ENCODE measurements at places on chromosomes 2 and 18.

GRCh38 chr2:160399880-160400279 is 93.7 kb downstream of the RBMS1 start:
- DNase-seq, result no peak

- DNase-seq, result no peak
Measured at GRCh38 chr2:133839677-133840076, 271.4 kb upstream of the NCKAP5 start.

DNA sequence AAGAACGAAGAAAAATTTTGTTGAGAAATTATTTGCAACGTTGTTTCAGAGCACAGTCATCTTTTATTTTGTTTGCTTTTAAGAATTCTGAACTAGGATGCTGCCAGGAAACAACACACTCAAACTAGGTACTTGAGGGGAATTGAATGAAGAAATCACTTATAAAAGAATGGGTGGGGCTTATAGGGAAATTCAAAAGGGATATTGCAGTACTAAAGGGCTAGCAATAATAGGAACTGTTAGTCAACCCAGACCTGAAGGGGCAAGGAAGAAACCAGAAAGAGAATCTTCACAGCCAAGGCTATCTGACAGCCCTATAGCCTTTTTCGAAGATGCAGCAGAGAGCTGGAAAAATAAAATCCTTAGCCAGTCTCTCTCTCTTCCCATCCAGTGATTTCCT is 179.3 kb downstream of the RPRM start:
- no peak for DNase-seq

DNA sequence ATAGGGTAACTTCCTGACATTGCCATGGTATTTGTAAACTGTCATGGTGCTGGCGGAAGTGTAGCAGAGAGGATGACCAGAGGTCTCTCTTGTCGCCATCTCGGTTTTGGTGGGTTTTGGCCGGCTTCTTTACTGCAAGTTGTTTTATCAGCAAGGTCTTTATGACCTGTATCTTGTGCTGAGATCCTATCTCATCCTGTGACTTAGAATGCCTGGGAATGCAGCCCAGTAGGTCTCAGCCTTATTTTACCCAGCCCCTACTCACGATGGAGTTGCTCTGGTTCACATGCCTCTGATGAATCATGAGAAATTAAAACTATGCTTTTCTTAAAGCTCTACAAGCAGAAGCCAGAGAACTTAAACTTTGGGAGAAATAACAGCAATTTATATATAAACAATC is 12.7 kb upstream of the NFU1 start:
- no peak for DNase-seq

DNA sequence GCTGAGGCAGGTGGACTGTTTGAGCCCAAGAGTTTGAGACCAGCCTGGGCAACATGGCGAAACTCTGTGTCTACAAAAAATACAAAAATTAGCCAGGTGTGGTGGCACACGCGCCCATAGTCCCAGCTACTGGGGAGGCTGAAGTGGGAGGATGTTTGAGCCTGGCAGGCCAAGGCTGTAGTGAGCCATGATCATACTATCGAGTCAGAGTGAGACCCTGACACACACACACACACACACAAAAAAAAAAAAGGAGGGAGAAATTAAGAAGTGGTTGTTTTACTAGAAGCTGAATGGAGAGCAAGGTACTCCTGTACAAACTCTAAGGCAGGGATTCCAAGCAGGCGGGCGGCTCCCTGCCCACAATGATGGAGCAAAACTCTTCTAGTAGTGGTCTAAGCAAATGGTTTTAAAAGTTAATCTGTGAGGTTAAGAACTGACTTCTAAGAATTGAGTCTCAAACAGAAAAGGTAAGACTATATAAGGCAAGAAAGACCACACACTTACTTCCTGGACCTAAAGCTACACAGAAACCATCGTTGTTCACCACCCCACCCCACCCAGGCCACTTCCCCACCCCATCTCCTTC is 2.6 kb downstream of the ANKRD44 start:
- DNase-seq, result no peak

GRCh38 chr18:37440206-37440605 is 125.4 kb downstream of the CELF4 start:
- no peak for DNase-seq

- DNase-seq, result no peak
Measured at GRCh38 chr2:127663566-127664064, 11.7 kb downstream of the LIMS2 start.

DNA sequence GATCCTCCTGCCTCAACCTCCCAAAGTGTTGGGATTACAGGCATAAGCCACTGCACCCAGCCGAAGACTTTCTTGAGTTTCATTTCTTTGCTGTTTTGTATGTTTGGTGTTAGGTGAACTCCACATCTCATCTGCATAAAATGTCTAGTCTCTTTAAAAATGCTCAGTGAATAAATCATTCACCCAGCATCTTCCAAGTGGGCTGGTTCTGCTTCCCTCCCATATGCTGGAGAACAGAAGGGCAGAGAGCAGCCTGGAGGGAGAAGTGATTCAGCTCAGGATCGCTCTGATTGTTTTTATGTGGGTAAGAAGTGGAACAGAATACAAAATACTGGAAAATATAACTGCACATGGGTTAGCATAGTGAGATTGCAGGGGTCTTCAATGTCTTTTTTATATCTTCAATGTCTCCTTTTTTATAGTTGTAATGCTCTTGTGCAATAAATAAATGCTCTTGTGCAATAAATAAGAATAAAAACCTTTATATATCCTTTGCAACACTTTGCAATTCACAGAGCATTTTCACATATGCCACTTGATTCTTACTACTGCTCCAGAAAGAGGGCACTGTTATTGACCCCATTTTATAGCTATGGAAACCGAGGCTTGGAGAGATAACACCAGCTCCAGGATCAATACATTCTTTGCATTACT is 253.0 kb upstream of the NCKAP5 start:
- DNase-seq, result peak; percentile 77

- no peak for DNase-seq
Measured at GRCh38 chr2:173667014-173667413, 298.2 kb downstream of the SP3 start.

GRCh38 chr18:48136827-48137373 is 206.4 kb upstream of the SMAD2 start:
- no peak for DNase-seq

GRCh38 chr2:176536439-176537133 is 267.3 kb downstream of the MTX2 start:
- DNase-seq, result peak; percentile 34

DNA sequence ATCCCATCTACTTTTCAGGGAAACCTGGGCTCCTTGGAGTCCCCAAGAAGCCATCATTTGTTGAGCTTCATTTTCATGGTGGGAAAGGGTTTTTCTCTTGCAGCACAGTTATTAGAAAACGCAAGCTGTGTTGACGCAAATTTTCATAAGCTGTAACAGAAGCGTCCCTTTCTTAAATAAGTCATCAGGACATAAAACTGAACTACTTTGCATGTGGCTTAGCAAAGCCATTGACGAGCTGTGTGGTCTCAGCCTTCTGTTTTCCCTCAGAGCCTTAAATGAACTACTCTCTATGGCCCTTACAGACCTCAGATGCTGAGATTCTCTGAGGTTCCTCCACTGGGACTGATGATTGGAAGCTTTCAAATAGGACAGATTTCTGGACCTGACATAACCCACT is 85.1 kb downstream of the ARL4C start:
- DNase-seq, result no peak

GRCh38 chr18:23401400-23402347 is 51.4 kb upstream of the RIOK3 start:
- peak; percentile 92 for DNase-seq

GRCh38 chr2:166661824-166662223 is 167.8 kb upstream of the SCN7A start:
- no peak for DNase-seq

GRCh38 chr2:145598434-145598833 is 1078.5 kb upstream of the ZEB2 start:
- DNase-seq, result peak; percentile 45

GRCh38 chr2:144738749-144739148 is 218.8 kb upstream of the ZEB2 start:
- DNase-seq, result no peak
